ENCODE measurements at places on chromosomes 16 and 17.
A peak's percentile ranks its signal among the peaks of the same experiment; 100 is the strongest.

GRCh38 chr16:13552960-13553257, 367.0 kb upstream of the ERCC4 start:
- no peak for DNase-seq

GRCh38 chr16:85987750-85988078, 88.8 kb downstream of the IRF8 start:
- no peak for DNase-seq

- DNase-seq, result no peak
Observed at GRCh38 chr16:89953671-89954406, 5.3 kb downstream of the DEF8 start.

- DNase-seq, result peak; percentile 68
Observed at GRCh38 chr16:88743693-88744576, 37.6 kb downstream of the CTU2 start.

DNA sequence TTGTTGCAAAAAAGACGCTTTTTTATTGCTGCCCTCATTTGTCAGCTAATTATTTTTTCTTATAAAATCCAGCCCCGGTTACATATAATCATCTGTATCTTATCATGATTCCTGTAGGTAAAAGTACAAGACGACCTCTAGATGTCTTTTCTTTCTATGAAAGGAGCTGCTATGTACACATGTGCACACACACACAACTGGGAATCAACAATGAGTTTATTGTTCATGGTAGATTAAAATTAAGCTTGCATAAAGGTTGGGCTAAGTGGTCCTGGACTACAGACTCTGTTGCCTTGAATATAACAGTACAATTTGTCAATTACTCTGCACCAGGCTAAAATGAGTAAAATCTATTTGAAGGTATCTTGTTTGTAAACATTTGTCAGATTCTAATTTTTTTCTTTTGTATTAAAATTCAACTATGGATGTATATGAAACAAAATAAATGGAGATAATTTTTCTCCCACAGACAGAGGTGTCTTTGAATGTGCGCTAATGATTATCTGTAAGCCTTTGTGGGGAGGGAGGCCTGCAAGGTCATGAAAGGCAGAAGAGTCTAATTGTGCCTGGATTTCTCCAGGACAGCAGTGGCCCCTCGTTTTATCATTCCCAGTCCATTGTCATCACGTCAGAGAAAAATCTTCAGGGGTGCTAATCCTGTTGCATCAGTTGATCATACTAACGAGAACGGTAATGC, 13.4 kb downstream of the C17orf58 start:
- no peak for DNase-seq

DNA sequence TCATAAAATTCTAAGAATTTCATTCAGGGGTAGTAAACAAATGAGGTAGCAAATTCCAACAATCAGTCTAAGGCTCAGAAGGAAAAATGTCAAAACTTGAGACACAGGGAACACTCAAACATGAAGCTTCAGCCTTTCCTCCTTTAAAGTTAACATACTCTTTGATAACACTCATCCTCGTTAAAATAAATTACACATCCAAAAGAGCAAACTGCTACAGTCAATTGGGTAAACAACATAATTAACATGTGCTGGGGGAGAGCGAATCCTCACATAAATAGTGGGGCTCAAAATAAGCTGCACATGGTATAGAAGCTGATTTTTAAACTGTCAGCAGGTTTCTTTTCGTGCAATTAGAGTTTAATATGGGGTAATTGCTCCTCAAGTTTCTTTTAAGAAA, 12.9 kb downstream of the GRB2 start:
- peak; percentile 20 for DNase-seq

DNA sequence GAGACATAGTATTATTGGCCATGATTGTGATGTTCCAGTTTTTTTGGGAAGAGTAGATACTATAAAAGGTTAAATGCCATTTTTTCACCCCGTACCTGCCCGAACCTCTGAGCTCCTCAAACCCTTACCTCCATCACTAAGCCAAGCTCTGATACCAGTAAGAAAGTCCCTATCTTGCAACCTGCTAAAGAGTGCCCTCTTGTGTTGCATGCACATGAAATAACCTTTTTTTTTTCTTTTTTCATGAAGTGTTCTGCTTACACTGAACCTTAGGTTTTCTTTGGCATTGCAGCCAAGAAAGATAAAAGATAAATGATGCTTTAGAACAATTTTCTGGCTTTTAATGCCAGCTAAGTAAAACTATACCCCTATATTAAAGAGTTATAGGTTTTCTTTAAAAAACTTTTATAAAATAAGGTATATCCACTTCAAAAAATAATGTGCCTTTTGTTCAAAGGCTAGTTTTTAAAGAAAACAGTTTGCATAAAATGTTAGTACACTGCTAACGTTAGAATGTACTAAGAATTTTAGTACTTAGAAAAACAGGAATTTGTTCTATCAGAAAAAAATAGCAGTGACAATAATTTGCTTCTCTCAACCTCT, 295.3 kb upstream of the PMFBP1 start:
- peak; percentile 60 for DNase-seq

DNA sequence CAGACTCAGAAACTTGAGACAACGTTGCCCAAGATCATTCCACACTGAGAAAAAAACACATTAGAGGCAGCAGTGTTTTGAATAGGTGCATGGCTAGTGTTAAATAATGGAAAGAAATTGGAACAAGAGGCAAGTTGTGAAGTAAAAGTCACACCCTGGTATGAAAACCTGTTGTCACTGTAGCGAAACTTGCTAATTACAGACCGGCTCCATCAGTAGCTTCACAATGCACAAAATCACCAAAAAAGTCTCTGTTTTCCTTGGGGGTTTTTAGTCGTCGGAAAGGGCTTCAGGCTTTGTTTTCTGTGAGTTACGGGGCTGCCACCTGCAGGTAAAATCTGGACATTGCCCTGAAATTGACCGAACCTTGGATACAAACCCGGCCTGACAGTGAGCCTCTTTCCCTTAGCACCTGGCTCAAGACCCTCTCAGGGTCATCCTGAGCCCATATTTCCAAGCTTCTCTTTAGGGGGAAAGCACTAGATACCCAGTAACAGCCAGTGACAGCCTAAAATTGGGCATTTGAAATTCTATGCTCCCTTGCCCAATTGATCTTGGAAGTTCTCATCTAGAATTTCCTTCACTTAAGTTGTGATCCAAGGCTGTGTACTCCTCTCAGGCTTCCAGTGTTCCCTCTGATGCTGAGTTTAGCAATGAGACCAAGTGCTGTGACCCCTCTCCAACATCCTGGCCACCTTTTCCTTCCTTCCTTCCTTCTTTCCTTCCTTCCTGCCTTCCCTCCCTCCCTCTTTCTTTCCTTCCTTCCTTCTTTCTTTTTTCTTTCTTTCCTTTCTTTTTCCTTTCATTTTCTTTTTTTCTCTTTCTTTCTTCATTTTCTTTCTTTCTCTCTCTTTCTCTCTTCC, 7.2 kb upstream of the GRB2 start:
- DNase-seq, result peak; percentile 68

- DNase-seq, result peak; percentile 26
Observed at GRCh38 chr16:51638339-51639135, 487.5 kb upstream of the SALL1 start.

DNA sequence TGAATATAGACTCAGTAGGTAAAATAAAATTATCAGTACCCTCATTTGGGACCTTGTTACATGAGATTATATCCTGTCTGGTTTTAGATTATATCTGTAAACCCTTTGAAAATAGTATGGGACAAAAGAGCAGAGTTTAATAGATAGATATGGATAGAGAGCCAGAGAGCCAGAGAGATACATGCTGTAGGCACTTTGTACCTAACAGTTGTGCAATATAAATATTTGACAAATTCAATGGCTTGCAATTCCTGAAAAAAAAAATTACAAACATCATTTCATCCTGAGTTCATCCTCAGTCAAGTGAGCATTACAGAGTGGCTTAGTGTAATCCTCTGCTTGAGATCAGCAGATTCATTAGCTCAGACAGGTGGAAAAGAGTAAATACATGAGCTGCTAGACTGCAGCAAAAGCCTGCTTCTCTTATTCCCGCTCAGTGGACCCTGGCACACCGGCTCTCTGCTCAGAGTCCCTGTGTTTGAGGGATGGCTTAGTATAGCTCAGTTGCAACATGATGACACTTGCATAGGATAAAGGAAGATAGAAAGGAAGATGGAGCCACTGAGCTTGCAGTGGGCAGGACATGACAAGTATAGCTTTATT, 931.6 kb upstream of the GOT2 start:
- no peak for DNase-seq

DNA sequence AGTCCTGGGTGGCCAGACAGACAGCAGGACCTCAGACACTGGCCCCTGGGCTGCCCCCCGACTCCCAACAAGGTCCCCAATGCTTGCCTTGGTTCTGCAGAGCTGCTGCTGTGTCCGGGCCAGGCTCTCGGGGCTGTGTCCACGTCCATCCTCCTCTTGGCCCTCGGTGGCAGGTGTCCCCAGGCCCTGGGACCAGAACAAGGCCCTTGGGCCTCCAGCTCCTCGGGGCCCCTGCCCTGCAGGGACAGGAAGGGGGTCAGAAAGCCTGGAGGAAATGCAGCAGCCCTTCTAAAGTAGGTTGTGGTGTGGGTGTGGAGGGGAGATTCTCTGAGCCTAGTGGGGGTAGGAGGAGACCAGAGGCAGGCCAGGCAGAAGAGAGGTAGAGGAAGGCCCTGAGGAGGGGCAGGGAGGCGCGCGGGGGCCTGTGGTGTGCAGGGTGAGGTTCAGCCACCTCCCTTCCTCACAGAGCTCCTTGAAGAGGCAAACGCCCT, 2.5 kb upstream of the AXIN1 start:
- DNase-seq, result no peak

DNA sequence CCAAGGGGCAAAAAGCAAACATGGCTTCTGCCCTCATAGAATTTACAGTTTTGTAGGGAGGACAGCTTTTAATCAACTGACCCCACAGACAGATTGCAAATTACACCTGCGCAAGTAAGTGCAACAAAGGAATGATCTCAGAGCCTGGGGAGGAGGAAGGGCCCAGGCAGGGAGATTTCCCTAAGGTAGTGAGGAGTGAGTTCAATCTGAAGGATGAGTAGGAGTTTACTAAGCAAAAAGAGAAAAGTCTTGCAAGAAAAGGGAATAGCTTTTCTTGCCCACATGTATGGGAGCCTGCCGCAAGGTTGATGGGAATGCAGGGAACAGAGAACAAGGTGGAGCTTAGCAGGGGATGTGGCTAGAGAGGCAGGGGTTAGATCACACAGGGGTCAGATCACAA, 1.6 kb upstream of the SOCS7 start:
- DNase-seq, result no peak

GRCh38 chr17:4329838-4330237, 36.6 kb downstream of the UBE2G1 start:
- DNase-seq, result peak; percentile 93

- no peak for DNase-seq
Observed at GRCh38 chr16:50519001-50519400, 29.2 kb upstream of the NKD1 start.

- DNase-seq, result peak; percentile 49
Observed at GRCh38 chr16:24036614-24037013, 200.8 kb downstream of the PRKCB start.

DNA sequence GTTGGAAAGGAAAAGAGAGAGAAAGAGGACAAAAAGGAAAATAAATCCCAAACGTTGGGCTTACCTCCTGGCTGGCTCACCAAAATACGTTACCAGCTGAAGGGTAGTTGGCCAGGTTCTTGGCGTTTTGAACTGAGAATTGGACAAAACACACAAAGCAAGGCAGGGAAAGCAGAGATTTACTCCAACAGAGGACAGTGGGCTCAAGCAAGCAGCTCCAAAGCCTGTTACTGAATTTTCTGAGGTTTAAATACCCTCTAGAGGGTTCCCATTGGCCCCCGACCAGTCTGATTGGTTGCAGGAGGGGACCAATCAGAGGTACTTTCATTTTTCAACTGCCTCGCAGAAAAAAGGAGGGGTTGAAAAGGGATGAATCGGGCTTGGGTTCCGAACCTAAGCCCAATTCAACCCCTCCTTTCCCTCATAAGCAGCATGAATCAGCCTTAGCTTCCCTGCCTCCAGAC, 55.6 kb upstream of the ALOX12 start:
- DNase-seq, result peak; percentile 23

DNA sequence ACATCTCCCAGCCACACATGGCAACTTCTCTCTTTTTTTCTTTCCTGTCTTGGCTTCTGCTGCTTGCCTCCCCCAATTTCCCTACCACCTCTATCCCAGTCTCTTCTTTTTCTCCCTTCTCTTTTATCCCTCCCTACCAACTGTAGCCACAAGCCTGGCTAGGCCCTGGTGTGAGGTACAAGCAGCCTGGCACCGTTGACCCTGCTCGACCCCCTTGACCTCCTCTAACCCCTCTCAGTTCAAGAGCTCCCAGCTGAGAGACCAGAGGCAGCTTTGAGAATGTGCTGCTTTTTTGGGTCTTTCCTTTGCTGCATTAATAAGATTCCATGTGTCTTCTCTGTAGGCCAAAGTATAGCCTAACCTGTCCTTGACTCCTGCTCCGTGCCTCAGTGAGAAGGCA, 32.3 kb downstream of the B9D1 start:
- no peak for DNase-seq

DNA sequence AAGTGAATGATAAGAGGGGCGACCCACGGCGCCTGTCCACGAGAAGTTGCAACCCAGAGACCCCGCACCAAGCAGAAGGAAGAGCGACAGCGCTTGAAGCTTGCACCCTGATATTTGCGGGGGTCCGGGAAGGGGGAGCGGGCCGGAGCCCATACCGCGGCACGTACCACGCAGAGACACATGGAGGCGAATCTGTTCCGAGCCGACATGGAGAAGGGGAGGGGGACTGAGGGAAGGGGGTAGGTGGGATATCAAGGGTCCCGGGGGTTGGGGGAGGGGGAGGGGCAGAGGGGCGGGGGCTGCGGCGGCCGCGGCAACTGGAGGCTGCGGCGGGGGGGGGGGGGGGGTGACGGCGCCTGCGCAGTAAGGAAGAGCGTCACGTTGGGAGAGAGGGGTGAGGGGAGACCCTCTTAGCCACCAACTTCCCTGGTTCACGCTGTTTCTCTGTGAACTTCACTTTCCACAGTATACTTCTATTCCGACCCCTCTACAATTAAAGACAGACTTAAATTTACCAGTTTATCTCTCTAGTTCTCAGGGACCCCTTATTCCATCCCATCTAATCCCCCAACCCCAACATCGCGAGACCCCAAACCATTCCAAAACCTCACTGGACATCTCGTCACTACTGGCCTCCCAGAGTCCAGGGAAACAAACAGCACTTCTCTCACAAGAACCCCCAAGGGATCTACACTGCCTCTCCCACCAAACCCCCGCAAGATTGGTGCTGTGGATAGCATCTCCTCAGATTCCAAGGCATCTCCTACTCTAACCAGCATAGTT, 8.0 kb downstream of the DLG4 start:
- no peak for DNase-seq

- no peak for DNase-seq
Observed at GRCh38 chr17:78913115-78913514, 10.1 kb upstream of the CEP295NL start.

Data from EH (cell line).